ENCODE measurements at places on chromosomes 7 and 10.

- no peak for DNase-seq
Measured at GRCh38 chr10:126208726-126209302, 179.5 kb downstream of the ADAM12 start.

DNA sequence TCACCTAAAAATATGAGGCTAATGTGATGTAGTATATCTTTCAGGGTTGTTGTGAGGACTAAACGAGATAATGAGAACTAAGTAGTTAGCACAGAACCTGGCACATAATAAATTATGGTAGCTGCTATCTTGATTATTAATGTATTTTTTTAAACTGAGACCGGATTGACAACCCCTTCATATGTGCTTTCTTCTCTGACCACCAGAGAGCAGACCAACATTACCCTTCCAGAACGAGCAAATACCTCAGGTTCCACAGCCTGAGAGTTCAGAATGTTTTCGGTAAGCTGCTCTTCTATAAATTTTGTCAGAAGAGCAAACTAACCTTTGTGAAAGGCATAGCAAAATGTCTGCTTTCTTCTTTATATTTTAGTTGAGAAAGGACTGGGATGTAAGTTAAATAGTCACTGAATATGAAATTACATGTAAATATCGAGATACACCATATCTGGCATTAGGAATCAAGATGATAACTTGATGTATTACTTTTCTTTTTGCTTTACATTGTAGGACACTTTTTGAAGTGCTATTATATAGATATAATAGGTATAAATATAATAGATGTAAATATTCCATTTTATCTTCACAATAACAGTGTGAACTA lies 13.6 kb upstream of the BPGM start:
- DNase-seq: no peak

GRCh38 chr7:41640487-41640886 lies 62.4 kb downstream of the INHBA start:
- DNase-seq: no peak

GRCh38 chr10:33798754-33799153 lies 464.3 kb upstream of the NRP1 start:
- DNase-seq: no peak

GRCh38 chr10:58618158-58618676 lies 105.5 kb downstream of the BICC1 start:
- no peak for DNase-seq

DNA sequence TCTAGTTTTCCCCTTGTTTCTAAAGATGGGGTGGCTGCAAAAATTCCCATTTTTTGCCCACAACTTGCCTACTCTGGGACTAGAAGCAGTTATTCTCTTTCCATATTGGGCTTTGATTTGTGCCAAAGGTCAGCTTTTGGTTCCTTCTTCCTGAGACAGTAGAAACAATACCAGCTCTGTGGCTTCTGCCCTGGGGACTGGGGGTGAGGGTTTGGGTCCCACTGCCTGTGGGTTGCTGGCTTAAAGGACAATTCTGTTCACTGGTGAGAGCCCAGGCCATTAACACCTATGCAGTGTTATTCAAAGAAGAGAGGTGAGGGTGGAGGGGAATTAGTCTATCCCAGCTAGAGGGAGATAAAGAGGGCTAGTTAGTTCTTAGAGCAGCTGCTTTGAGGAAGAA lies 171.5 kb downstream of the CPEB3 start:
- no peak for DNase-seq

DNA sequence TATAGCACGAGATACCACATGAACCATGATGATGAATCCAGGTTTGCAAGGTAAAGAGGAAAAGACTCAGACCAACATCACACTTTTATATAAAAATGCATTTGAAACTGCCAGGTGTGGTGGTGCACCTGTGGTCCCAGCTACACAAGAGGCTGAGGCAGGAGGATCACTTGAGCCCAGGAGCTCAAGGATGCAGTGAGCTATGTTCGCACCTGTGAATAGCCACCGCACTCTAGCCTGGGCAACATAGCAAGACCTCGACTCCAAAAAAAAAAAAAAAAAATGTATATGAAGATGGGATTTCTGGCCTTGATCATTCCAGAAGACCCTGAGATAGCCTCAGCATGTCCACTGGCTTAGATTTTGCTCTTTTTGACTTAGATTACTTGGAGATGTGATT lies 161.6 kb downstream of the PARD3 start:
- no peak for DNase-seq

- DNase-seq: no peak
Measured at GRCh38 chr7:31494421-31494820, 19.5 kb upstream of the ITPRID1 start.

GRCh38 chr10:99329304-99329553 lies at the start of gene CNNM1:
Gene CNNM1 (plus strand): TSS chr10:99329356. CDS start chr10:99329388, 32 bp downstream.
- peak; percentile 77 for DNase-seq

- DNase-seq: no peak
Measured at GRCh38 chr7:139692723-139693122, 85.1 kb downstream of the HIPK2 start.

- no peak for DNase-seq
Measured at GRCh38 chr7:8070451-8071180, 102.0 kb downstream of the GLCCI1 start.
